Activated naive CD8-positive, alpha-beta T cell treated with anti-CD3 and anti-CD28 coated beads, Interleukin-2, amount 10 ng/mL, durations not matched to agents 7 days and 5 days (primary cell): ENCODE measurements at places on chromosomes 5 and 9. TPM values are rescaled to one million over a fixed set of nuclear protein-coding genes. Genes with fewer than 3 reads are reported as not detected.

LCN15 gene
- total RNA-seq = not detected

DNA sequence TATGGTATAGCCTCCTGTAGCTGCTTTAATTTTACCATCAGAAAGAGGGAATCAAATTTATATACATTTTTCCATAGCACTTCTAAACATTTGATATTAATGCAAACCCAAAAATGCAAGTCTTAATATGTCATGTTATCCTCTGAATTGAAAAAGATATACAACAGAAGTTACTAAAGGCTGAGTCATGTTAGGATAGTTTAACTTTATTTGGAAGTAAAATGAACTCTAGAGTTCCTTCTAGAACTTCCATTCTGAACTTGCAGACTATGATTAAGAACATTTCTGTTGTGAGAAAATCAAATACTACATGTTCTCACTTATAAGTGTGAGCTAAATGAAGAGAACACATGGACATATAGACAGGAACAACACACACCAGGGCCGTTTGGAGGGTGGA lies 317.3 kb upstream of the PRR16 start:
- no peak overlapping the region for H3K4me3 ChIP-seq
- H3K4me1 ChIP-seq = no peaks in the 10 kb centered on the region
- DNase-seq = no peak
- no peaks in the 10 kb centered on the region for H3K27me3 ChIP-seq

GRCh38 chr5:150142185-150142958 lies 13.3 kb downstream of the PDGFRB start:
- peaks cover 21% of the 10 kb centered on the region for H3K4me1 ChIP-seq
- no peak for DNase-seq
- no peak overlapping the region for H3K4me3 ChIP-seq
- H3K27ac ChIP-seq = no peak overlapping the region
- peaks cover 2% of the 10 kb centered on the region for H3K27me3 ChIP-seq
- H3K36me3 ChIP-seq = peaks cover 4% of the 10 kb centered on the region

GRCh38 chr5:68344447-68345111 lies 129.0 kb downstream of the PIK3R1 start:
- H3K36me3 ChIP-seq = peaks cover 4% of the 10 kb centered on the region
- peak overlapping the region; percentile 21 for H3K4me3 ChIP-seq
- peaks cover 4% of the 10 kb centered on the region for H3K27me3 ChIP-seq
- peak overlapping the region; percentile 11 for H3K27ac ChIP-seq

PCAT7 gene
- not detected for total RNA-seq

DNA sequence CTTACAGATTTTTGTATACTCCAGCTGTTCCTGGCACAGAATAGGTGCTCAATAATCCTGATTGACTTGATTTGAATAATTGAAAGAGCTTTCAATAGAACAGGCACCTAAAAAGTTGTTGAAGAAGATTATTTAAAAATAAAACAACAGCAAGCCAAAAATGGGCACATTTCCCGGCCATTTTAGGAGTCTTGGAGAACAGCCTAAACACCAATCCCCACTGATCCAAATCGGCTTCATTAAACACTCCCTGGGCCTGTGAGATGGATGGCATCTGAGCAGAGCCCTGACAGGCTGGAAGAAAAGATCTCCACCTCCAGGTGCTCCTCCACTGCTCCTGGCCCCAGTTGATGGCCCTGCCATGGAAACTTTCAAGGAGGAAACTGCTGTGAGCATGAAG lies 213.3 kb downstream of the MAN2A1 start:
- H3K27me3 ChIP-seq = no peaks in the 10 kb centered on the region
- no peak for DNase-seq
- H3K4me3 ChIP-seq = no peak overlapping the region
- H3K4me1 ChIP-seq = no peaks in the 10 kb centered on the region

SV2C gene
- total RNA-seq = 0.03 TPM

DNA sequence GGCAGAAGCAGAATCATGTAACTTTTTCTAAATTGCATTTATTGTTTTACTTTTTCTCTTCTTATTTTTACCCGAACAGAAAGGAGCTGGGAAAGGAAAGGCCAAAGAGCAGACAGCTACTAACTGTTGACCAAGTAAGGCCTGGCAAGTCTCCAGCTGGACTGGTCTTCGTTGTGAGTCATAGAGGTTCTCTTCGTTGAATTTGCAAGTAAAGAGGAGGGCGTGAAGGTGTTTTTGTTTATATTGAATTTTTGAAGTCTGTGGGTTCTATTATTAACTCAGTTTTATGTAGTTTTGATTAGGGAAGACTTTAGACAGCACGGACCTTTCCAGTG lies 416.5 kb upstream of the CCNH start:
- H3K4me1 ChIP-seq = no peaks in the 10 kb centered on the region
- DNase-seq = no peak
- no peak overlapping the region for H3K4me3 ChIP-seq
- H3K27me3 ChIP-seq = no peaks in the 10 kb centered on the region
- no peaks in the 10 kb centered on the region for H3K36me3 ChIP-seq
